ENCODE measurements at places on chromosomes 2 and 18.

GRCh38 chr2:210503001-210503623 is 26.6 kb upstream of the LANCL1 start:
- peak; percentile 49 for DNase-seq

GRCh38 chr18:35311496-35311895 is 21.5 kb upstream of the ZSCAN30 start:
- no peak for DNase-seq

DNA sequence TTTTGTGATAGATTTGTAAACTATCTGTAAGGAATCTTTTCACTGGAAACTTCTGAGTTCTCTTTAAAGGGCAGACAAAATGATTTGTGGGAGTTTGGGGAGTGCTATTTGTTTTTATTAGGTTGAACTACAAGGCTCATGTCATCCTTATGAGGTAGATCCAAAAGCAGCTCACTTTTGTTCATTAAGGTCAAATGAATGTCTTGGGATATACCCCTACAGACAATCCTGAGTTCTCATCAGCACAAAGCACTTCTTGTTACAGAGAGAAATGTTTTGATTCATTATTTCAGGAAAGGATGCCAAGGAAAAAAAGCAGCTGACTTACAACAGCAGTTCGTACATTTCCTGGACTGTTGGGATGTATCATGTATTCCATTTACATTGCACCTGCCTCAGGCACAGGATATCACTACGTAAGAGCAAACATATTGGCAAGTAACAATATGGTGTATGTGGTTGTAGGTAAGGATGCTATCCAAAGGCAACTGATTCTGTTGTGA is 68.9 kb downstream of the DCC start:
- no peak for DNase-seq

DNA sequence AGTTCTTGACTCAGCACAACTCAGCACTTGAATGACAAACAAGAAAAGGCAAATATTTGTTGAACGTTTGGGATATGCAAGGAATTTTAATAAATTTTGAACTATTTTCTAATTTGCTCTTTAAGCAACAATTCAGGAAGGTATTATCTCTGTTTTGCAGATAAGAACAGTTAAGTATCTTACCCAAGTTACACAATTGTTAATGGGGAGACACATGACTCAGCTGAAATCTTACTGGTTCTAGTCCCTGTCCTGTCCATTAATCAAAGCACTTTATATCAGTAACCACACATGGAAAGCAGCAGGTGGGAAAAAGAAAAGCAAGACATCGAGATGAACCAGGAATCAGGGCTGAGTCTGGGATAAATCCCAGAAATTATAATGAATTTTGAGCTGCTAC is 493.9 kb upstream of the PIK3C3 start:
- no peak for DNase-seq

- no peak for DNase-seq
Measured at GRCh38 chr2:25280051-25280687, 61.6 kb downstream of the DNMT3A start.

GRCh38 chr2:203909261-203909967 is 27.1 kb upstream of the ICOS start:
- peak; percentile 14 for DNase-seq

DNA sequence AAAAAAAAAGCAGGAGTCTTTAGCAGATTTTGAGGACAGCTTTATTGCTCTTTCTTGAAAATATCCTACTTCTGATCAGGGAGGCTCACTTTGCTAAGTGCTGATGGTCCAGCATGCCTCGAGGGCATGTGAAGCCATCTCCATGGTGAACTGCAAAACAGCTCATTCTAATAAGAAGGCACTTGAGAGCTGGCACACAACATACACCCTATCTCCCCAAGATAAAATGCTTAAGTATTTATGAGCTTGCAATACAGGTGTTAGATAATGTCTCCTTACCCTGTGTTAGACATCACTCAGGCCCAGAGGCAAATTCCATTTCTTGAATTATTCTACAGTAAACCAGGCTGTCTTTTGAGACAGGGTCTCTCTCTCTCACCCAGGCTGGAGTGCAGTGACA is 2.7 kb downstream of the ENOSF1 start:
- no peak for DNase-seq

- no peak for DNase-seq
Measured at GRCh38 chr2:109264595-109265328, 135.8 kb downstream of the SH3RF3 start.

DNA sequence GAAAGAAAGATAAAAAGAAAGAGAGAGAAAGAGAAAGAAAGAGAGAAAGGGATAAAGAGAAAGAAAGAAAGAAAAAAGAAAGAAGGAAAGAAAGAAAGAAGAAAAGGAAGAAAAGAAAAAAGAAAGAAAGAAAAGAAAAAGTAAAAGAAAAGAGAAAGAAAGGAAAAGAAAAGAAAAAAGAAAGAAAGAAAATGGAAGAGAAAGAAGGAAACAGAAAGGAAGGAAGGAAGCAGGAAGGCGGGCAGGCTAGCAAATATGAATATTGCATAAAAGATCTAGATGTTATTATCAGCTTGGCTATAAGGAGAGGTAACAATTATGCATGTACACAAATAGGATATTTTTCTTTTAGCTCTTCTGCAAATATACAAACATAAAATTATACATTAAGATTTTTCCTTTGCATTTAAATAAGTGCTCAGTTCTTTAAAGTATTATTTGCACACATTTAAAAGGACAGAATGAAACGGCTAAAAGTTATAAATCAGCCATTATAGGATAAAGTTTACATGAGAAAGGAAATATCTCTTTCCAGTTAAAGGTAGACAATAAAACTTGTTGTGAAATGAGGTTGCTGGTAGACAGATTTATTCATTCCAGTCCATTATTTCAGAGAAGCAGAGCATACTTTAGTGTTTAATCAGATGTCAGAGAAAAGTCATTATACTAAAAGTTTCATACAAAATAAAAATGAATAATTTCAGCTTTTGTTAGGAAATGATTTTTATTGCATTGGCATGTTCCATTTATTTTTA is 511.4 kb downstream of the KCNJ3 start:
- DNase-seq: no peak

- no peak for DNase-seq
Measured at GRCh38 chr2:183035954-183036669, 2.1 kb downstream of the NCKAP1 start.

GRCh38 chr2:144747571-144747970 is 227.7 kb upstream of the ZEB2 start:
- DNase-seq: no peak

DNA sequence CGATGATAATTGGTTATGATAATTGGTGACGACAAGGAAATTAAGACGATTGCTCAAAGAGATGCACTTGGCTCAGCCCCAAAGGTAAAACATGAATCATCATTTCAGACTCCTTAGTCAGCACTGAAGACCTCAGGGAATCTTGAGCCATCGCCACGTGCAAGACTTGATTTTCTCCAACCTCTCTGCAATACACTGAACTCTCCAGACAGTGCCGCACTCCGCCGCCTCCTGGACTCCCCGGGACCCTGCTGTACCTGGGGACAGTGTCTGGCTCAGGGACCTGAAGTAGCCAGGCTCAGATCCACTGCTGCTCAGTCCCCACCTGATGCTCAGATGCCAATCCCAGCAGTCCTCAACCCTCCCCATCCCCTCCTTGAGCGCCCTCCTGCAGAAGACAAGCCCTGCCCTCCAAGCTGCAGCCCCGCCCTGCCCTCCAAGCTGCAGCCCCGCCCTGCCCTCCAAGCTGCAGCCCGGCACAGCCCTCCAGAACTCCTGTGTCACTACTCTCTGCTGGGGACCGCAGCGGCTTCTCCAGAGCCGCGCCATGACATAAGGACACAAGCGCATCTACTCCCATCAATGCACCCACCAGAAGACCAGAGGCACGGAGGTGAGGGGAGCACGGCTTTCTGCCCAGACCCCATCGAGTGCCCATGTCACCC is 1.1 kb downstream of the TMEM18 start:
- DNase-seq: peak; percentile 77

DNA sequence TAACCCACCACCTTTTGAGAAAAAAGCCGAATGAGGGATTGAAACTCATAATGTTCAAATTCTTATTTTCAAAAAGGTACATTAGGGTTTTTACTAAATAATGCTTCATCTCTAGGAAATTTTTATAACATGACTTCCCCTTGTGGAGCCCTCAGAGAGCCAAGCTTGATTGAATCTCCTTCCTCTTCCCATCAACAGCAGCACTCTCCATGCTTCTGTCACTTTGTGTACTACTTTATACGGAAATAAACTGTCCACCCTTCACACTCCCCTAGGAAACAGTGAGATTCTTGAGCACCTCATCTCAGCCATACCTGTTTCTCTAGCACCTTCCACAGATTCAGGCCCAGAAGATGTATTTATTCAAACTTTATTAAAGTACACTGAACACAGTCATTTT is 51.8 kb downstream of the TFPI start:
- DNase-seq: no peak

- no peak for DNase-seq
Measured at GRCh38 chr18:28412521-28412920, 235.6 kb upstream of the CDH2 start.

- DNase-seq: no peak
Measured at GRCh38 chr18:26394047-26394654, 154.2 kb downstream of the KCTD1 start.

- DNase-seq: no peak
Measured at GRCh38 chr2:200515155-200515554, 5.3 kb upstream of the KCTD18 start.

DNA sequence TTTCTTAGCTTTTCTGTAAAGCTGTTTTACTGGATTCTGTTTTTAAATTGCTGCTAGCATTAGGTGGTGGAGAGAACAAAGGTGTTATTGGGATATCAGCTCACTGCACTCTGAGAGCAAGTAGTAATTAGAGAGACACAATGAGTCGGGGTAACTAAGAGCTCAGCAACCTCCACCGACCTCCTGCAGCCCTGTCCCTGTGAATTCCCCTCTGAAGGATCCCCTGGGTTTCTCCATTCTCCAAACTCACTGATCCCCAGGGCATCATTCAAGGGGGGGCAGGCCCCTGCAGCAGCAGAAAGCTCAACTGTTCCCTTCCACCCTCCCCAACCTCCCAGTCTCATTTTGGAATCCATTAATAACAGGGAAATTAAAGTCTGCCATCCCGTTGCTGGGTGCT is 73.0 kb downstream of the MTCL1 start:
- DNase-seq: no peak

GRCh38 chr2:1324884-1325283 is 88.4 kb upstream of the TPO start:
- no peak for DNase-seq

- no peak for DNase-seq
Measured at GRCh38 chr2:54083445-54083844, 32.0 kb upstream of the ACYP2 start.

- DNase-seq: no peak
Measured at GRCh38 chr18:66193938-66194337, 410.0 kb downstream of the CDH19 start.

GRCh38 chr2:221816566-221816965 is 244.5 kb upstream of the EPHA4 start:
- DNase-seq: no peak

DNA sequence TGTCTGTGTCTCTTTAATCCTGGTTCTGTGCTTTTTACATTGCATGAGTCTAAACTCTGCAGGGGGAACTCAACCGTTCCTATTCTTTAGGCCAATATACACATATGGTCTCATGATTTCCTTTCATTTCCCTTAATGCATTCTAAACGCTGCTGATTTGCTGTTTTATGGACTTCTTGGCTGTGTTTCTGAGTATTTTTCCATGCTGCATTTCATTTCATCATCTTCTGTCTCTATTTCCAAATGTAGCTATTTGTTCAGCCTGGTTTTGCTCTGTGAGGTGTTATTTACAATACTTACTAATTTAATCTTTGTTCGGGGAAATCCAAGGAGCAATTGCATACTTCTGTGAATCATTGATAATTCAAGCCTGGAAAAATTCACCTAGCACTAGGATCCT is 897.2 kb downstream of the TSN start:
- no peak for DNase-seq

DNA sequence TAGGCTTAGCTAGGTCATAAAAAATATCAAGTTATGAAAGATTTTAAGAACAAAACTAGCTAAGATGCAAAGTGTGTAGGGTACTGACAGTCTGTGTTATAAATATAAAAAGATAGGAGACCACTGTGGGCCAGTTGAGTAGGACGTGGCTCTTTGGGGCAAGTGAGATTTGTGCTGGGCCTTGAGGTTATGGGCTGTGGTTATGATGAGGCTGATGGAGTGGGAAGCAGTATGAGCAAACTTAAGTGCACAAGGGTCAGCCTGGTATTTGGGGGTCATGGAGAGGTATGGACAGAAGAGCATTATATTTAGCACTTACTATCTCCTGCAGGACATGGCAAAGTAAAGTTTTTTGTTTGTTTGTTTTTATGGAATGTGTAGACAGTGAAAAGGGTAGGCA is 70.1 kb downstream of the SETBP1 start:
- no peak for DNase-seq

GRCh38 chr2:173117678-173118077 is 42.0 kb downstream of the MAP3K20 start:
- DNase-seq: no peak

DNA sequence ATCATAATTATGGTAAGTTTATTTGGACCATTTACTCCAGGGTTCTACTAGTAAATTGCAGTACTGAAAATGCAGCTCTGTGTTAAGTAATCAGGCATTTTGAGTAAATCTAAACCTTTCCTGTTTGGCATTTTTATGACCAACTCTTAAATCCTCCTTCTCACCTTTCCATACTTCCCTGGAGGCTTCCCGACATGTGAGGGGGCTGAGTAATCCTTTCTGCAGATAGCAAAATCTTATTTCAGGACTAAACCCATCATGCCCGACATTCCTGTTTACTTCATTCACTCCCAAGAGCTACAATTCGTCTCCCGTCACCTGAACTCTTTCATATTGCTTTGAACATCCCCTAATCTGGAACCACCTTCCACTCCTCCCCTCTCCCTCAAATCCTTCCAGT is 296.6 kb downstream of the IKZF2 start:
- DNase-seq: no peak

- DNase-seq: no peak
Measured at GRCh38 chr2:220588148-220588547, 960.7 kb downstream of the SLC4A3 start.

GRCh38 chr2:10535703-10536102 is 87.6 kb upstream of the ODC1 start:
- DNase-seq: no peak

- DNase-seq: no peak
Measured at GRCh38 chr18:3651266-3651665, 201.3 kb downstream of the TGIF1 start.

DNA sequence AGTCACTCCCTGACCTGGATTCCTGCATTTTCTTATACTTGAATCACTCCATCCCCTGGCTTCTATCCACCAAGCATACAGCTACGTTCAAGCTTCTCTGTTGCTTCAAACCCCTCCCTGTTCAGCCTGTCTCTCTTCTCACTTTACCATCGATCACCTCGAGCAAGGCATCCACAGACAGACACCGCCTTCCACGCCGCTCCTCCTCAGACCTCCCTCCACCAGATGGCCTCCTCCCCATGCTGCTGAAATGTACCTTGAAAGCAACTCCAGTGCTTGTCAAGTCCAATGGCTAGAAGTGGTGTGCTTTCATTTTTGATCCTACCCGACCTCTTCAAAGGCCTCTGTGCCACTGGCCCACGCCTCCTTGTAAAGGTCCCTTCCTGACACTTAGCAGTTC is 131.3 kb upstream of the ACAA2 start:
- no peak for DNase-seq

- DNase-seq: no peak
Measured at GRCh38 chr2:179939259-179939658, 67.8 kb downstream of the CWC22 start.

All from NCI-H2171 (cell line).